T-cell (primary cell): ENCODE measurements at places on chromosomes 6 and 20. TPM values are rescaled to one million over a fixed set of nuclear protein-coding genes. Genes with fewer than 3 reads are reported as not detected.

GRCh38 chr6:11885159-11885558 lies 106.6 kb upstream of the ADTRP start:
- DNase-seq = no peak

DNA sequence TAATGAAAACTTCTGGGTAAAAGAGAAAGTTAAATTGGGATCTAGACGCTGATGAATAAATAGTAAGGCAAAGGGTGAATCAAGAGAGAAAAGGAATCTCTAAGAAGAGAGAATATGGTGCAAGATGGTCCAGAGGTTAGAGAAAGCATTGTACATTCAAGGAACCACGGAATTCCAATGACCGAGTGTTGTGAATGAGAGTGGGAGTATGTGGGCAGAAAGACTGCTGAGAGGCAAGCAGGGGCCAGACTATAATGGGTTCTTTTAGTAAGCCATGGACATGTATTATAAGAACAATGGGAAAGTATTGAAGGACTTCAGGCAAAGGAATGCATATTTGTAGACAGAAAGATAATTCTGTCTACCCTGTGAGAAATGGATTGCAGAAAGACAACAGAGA lies 45.2 kb downstream of the SPTLC3 start:
- no peak for DNase-seq

DNA sequence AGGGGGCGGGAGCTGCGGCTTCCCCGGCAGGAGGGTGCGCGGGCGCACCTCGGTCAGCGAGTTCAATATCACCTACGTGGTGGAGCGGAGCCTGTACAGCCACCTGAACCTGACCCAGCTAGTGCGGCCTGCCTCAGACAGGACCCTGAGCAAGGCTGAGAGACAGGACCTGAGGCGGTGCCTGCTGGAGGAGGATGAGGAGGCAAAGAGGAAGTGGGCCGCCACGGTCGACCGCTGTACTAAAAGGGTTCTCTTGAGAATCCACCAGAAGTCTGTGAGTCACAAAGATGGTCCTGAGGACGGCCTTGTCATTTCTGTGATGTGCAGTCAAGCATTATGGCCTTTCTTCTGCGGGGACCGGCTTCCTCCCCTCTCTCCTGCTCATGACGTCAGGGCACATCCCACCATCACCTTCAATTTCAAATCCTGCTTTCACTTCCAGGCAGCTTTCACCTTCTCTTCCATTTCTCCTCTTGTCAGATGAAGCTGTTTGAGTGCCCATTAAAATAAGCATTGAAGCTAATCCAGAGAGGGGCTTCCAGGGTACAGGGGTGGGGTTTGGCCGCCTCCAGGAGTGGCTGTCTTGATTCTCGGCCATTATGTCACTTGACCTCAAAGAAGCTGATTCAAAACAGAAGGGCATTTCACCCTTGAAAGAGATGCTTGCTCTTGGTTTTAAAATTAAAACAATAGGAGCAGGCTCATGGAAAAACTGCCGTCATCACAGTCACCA lies 177.6 kb downstream of the SASH1 start:
- DNase-seq = no peak

- DNase-seq = no peak
These were observed 1.0 kb downstream of the AFDN start for GRCh38 chr6:167827583-167828324.

GRCh38 chr20:53027089-53027488 lies 54.9 kb downstream of the TSHZ2 start:
- DNase-seq = no peak

DNA sequence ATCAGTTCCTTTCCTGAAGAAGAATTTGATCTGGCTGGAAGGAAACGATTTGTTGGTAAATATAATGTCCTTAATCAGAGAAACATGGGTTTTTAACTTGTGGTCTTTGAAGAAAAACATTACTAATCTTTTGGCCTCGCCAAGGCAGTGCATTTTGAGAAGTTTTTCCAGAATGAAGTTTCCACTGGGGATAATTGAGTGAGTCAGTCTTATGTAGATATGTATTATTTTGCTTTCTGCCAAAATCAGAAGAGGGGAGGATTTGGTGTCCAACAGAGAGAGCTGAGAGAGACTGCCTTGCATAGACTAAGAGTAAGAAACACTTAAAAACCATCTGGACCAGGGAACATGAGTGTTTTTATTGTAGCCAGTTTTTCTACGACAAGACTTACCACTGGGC lies 79.9 kb downstream of the FNDC1 start:
- no peak for DNase-seq

- no peak for DNase-seq
These were observed 231.7 kb downstream of the TAF4 start for GRCh38 chr20:61833807-61834610.

GRCh38 chr20:47868236-47868635 lies 83.0 kb upstream of the SULF2 start:
- no peak for DNase-seq

DNA sequence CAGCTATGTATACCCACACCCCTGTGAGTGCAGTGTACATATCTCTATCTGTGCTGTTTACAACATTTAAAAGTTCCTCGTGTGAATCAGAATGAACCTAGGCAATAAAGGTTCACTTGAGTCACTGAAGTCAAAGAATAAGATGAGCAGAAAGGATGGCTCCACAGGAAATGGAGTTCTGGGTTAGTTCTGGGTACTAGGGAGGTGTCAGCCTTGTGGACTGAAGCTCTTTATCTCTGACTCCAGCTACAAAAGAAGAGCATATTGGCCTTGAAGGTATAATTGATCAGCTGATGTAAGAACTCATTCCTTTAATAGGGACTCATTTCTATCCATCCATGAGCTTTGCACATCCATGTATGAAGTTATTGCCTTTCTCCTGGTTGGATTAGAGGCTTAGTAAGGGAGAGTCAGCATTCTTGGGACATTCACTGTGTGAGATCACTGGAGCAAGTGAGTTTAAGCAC lies 73.9 kb upstream of the BACH2 start:
- no peak for DNase-seq

- DNase-seq = no peak
These were observed 392.1 kb upstream of the HSF2 start for GRCh38 chr6:122007339-122007738.

- no peak for DNase-seq
These were observed 2.2 kb upstream of the MAPK13 start for GRCh38 chr6:36128073-36128472.

- DNase-seq = no peak
These were observed 168.4 kb upstream of the CDYL start for GRCh38 chr6:4607793-4608192.

DNA sequence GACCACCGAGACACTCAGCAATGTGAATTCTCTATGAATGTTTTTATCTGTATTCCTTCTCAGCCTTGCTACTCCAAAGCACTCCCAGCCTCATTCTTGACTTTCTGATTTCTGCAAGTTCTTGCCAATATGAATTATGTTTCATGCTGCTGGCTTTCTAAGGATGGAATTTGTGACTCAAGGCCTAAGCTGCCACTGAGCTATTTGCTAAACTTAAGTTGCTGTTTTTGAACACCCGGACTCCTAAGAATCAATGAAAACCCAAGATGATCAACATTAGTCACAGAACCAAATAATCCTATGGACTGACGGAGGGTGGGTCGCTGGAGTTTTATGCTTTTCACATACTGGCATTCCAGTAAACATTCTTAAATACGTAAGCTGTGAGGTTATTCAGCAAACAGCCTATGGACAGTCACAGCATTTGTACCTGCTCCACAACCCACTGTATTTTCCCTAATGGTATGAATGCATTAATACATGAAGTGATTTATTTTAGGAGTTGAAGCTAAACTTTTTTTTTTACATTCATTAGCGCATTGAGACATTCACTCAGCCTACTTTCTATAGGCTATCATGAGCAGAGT lies 8.2 kb upstream of the PXDC1 start:
- DNase-seq = no peak

DNA sequence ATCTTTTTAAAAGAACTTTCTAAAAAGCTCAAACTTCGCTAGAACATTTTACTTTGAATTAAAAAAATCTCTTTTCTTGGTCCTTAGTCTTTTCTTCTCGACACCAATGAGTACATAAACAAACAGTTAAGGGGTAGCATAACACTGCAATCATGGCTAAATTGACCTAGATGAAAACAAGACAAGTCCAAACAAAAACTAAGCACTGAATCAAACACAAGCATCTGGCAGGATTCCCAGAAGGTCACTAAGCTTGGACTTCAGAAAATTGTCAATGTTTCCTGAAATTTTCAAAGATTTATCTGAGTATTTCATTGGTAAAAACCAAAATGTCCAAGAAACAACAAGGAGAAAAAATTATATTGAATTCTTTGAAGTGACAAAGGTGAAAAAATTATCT lies 5.0 kb downstream of the COL21A1 start:
- no peak for DNase-seq

- no peak for DNase-seq
These were observed 63.3 kb downstream of the NPEPL1 start for GRCh38 chr20:58755766-58756449.

DNA sequence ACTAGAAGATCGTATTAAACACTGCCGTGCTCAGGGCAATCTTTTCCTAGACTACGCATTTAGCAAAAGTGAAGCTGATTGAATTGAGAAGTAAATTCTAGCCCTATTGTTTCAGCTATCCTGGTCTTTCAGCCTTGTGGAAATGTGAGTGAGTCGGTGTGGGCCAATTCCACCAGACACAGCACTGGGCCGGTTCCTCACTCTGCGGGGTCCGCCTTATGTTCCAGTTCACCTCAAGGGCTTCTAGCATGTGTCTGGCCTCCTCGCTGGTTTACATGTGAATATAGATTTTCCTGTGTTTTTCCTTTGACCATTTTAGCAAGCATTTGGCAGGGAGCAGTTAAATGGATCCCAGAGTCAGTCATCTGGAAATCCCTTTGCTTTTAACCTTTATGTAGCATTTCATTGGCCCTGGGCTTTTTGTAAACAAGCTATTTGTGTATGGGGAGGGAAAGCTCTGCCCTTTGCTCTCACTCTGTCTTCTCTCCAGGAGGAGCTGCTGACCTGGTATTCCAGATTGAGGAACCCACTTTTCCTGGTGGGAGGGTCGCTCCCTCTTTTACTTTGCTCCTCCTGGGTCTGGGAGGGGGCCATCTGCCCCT lies 12.4 kb upstream of the GTSF1L start:
- DNase-seq = no peak

GRCh38 chr20:24503352-24503931 lies 34.0 kb downstream of the SYNDIG1 start:
- DNase-seq = no peak

Gene CFB
- total RNA-seq = not detected

Gene ENPP4
- total RNA-seq = 9.4 TPM

Gene LRP11
- total RNA-seq = 4.3 TPM
